Adipocyte (in vitro differentiated cells): ENCODE measurements at places on chromosomes 7 and 10.

DNA sequence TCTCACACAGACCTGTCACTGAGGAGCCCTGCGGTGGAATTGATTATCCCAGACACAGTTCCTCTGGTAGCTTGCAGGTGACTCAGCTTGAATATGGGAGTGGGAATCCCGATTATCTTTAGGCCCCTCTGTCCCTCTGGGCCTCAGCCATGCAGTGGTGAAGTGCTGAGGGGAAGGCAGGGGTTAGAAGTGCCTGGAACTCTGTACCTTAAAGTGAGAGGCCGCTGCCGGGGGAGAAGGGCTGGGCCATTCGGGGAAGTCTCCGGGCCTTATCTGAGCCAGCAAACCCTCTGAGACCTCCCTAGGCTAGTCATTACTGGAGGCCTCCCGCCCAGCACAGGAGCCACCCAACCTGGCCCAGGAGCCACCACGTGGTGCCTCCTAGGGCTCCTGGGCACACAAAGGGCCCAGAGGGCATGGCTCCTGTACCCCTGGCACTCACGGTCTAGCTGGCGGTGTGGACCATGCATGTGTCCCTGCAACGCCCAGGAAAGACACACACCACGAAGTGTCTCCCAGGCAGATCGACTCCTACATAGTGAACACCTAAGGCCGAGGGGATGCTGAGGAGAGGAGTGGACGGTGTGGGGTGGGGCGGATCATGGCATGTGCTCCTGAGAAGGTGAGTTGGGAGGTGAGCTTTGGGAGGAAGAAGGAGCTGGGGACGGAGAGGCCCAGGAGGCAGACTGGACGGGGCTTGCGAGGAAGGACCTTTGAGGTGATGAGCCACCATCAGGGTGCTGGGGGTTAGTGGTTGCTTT lies 56.2 kb downstream of the HK1 start:
- DNase-seq, result no peak

GRCh38 chr10:128481152-128481840 lies 355.1 kb upstream of the MKI67 start:
- no peak for DNase-seq

DNA sequence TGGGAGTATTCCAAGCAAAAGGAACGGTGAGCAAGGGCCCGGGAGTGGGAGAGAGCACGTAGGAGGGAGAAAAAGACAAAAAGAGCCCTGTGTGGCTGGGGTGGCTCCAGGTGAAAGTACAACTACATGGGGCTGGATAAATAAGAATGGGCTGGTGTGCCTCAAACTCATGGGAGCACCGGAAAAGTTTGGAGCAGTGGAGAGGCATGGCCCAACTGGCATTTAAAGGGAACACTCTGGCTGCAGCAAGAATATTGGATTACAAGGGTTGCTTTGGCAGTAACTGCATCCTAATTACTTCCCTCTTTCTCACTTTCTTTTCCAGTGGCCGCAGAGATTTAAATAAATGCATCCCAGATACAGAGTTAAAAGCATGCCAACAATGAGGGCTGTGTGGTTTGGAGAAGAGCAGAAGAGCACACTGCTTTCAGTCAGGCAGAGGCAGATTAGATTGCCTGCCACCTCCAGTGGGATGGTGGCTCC lies 39.1 kb upstream of the HERPUD2 start:
- peak; percentile 38 for DNase-seq

DNA sequence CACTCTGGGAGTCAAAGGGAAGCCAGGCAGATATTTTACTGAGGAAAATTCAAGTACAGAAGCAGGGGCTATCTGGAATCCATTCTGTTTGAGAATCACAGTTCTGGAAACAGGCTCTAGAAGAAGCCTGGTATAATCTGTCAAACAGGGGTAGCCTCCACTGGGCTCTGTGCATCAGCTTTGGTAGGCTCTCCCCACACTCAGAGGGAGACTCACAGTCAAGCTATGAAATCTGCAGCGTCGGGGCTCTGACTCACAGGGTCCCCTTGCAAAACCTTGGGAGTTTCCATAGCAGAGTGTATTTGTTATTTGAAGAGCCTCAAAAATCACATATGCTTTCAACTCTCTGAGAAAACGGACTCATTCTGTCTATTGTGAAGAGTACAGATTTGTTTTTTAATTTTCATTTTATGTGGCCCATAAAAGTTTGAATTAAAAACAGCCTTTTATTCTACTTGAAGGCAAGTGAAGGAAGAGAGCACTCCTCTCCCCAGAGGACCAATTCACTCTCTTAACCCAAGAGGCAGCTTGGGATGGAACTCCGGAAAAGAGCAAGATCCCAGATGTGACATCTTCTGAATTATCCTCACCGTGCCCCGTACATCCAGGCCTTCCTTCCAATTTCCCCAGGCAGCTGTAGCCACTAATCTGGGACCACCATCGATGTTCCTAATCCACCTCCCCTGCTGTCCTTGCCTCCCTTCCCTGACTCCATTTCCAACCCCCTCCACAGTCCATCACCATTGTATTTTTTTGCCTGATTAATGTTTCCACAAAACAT lies 590.9 kb upstream of the MGMT start:
- peak; percentile 8 for DNase-seq

DNA sequence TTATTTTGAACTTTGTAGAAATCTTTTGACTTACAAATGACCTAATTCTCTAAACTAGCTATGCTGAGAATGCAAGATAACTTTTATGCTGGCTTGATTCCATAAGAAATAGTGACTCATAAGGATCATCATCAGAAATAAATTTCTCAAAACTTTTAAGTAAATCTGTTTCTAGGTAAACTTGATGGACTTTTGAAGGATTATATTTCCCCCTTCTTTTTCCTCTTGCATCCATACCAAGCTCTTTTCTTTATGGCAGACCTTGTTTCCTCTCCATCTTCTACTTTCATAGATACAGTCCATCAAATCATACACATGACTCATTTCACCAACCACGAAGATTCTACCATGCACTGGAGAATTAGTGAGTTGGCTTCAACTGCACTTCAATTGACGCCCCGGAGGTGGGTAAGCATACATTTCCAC lies 336.3 kb downstream of the KCNMA1 start:
- DNase-seq, result peak; percentile 68

GRCh38 chr7:106367018-106367420 lies 82.2 kb upstream of the NAMPT start:
- peak; percentile 42 for DNase-seq

GRCh38 chr10:10598297-10598696 lies 419.4 kb upstream of the CELF2 start:
- DNase-seq, result no peak

GRCh38 chr7:2808891-2809665 lies 35.0 kb downstream of the GNA12 start:
- DNase-seq, result no peak

GRCh38 chr7:103075337-103075918 lies 488 bp downstream of the ARMC10 start:
- peak; percentile 70 for DNase-seq

- no peak for DNase-seq
Observed at GRCh38 chr10:43921881-43922280, 273.2 kb upstream of the ZNF32 start.

DNA sequence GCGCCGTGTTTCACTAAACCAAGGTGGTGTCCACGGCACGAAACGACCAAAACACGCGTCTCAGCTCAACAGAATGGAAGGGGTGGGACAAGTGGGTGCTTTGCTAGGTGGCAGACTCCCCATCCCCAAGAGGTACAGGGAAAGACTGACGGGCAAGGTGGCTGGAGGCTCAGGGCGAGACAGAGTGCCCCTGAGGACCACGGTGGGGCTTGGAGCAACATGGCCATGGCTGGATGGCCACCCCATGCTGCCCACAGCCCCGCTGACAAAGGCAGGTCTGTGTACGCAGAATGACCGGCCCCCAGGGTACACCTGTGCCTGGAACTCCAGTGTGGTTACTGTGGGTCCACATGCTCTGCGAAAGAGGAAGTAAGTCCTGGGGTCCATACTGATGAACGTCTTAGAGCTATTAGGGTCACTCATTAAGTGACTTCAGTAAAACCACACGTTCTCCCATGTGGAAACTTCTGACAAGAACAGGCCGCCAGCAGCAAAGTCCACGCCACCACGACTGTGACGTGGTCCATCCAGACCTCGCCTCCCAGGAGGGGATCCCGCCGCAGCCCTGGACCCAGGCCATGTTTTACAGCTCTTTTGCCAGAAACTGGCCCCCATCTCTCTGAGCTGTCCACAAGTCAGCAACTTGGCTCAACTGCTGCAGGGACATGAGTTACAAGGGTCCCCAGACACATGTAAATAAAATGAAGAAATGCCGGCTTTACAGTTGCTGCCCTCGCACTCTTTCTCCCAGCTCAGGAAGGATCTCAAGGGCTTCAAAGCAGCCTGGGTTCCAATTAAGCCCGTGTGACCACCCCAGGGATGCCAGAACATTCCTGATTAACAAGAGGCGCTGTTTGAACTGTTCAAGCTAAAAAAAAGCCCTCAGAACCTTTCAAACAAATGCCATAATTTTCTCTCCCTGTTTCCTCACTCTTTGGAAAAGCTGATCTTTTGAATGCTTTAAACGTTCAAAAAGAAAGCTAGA lies 66.8 kb downstream of the MAD1L1 start:
- DNase-seq, result no peak

DNA sequence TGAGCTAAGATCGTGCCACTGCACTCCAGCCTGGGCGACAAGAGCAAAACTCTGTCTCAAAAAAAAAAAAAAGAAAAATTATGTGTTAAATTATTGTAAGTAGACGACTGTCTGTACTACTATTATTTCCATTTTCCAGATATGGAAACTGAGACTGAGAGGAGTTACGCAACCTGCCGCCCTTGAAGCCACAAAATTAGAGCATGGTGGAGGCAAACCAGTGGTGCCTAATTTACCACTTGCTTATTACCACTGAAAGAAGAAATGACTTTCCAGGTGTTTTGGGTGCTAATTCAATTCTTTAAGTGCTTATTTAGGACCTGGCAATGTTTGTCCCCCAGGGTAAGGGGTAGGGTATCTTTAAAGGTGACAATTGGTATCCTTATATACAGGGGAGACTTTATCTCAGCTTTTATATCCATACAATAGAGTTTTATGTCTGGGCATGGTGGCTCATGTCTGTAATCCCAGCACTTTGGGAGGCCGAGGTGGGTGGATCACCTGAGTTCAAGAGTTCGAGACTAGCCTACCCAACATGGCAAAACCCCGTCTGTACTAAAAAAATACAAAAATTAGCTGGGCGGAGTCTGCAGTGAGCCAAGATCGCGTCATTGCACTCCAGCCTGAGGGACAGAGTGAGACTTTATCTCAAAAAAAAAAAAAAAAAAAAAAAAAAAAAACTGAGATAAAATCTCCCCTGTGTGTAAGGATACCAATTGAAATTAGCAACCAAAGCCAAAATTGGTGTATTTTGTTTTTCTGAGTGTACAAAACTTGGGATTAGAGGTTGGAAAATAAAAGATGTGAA lies 16.6 kb upstream of the CAMK1D start:
- DNase-seq, result peak; percentile 39

DNA sequence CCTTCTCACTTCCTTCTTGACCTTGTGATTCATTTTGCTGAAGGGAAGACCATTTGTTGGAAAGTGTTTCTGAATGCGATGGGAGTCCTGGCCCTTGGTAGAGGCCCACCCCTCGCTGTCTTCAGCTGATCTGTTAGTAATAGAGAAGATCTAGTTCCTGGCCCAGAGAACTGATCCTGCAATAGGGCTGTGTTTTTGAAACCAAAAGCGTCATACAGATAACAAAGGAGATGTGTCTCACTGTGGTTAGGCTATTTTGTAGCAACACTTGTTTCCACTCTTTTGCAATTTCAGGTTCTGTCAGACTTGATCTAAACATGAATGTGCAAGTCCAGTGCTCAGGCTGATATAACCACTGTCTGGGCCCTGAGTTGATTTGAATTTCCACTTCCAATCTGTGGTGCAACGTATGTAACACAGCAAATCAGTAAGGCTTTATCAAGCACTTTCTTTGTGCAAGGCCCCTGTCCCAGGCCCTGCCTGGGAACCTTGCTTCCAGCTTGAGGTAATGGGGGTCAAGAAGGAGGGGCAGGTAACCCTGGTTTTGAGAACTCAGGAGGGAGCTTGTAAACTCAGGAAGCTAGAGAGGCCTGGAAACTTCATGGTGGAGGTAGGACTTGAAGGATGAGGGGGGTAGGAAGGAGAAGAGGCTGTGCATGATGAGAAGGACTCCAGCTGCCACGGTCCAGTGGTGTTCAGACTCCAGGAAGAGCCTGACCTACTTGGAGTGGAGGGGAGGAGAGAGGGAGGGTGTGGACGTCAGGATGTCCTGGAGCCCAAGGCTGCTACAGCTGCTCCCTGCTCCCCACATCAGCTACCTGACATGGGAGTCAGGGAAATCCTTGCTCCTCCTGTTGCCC lies 42.2 kb upstream of the SRGN start:
- no peak for DNase-seq

DNA sequence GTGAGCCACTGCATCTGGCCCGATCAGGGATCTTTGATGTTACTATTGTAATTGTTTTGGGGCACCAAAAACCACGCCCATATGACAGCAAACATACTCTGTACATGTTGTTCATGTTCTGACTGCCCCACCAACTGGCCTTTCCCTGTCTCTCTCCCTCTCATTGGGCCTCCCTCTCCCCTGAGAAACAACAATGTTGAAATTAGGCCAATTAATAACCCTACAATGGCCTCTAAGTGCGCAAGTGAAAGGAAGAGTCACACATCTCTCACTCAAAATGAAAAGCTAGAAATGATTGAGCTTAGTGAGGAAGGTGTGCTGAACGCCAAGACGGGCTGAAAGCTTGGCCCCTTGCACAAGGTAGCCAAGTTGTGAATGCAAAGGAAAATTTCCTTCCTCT lies 50.3 kb upstream of the SDK1 start:
- no peak for DNase-seq

DNA sequence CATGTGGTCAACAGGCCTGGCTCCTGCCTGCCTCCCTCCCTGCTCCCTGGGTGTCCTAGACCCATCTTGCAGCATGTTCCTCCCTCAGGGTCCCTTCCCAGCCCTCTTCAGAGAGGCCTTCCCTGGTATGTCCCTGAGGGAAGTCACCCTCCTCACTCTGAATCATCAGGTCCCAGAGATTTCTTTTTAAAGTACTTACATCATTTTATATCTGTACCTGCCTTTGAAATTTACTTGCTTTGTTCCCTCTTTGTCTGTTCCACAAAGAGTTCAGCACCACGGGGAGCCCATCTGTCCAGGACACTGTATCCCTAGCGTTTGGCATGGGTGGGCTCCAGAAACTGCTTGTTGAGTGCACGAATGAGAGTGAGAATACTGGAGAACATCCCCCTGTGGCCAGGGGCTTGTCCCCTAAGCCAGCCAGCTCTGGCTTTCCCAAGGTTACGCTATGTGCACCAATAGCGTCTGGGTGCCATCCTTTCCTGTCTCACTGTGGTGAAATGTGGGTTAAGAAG lies 50.6 kb upstream of the IGFBP3 start:
- DNase-seq, result no peak

DNA sequence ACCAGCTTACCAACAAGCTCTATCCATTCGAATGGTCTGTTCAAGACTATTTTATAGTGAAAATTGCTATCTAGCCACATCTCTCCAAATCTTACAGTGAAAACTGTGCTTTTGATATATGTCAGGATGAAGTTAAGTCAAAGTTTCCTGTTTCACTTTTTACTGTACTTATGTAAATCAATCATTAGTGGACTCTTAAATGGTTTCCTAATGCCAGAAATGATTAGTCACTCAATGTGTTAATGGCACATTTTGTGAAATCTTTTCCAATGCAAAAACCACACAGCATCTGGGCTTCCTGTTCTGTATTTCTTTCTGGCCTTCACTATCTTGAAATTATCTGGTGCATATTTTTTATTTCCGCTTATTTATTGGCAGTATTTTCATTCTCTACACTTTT lies 87.3 kb upstream of the STEAP1B start:
- no peak for DNase-seq
